GM12865 (cell line): ENCODE measurements at places on chromosomes 5 and 9.
A peak's percentile ranks its signal among the peaks of the same experiment; 100 is the strongest.

DNA sequence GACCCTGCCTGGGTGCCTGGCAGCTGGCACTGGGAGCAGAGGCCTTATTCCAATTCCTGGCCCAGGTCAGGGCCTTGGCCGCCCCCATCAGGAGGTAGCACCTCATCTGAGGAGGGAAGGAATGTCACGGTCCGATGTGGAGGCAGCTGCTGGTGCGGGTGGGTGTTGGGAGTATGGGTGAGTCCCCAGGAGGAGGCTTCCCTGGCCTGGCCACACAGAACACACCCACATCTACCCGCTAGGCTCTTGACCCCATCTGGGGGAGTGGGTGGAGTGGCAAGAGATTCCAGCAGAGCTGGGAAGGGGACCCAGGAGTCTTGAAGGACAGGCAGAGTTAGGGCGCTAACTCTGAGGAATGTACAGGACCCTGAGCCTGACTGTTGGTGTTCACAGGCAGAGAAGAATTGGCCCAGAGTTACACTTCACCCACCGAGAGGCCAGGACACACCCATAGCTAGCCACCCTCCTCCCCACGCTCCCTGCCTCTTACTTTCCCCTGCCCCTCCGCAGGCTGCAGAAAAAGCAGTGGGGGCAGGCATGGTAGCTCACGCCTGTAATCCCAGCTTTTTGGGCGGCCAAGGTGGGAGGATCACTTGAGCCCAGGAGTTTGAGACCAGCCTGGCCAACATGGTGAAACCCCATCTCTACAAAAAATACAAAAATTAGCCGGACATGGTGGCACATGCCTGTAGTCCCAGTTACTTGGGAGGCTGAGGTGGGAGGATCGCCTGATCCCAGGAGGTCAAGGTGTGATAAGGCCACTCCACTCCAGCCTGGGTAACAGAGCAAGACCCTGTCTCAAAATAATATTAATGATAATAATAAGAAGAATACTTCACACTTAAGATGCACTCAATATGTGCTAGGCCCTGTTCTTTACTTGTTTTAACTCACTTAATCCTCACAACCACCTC, 6.0 kb downstream of the OLFML2A start:
- no peak for DNase-seq

DNA sequence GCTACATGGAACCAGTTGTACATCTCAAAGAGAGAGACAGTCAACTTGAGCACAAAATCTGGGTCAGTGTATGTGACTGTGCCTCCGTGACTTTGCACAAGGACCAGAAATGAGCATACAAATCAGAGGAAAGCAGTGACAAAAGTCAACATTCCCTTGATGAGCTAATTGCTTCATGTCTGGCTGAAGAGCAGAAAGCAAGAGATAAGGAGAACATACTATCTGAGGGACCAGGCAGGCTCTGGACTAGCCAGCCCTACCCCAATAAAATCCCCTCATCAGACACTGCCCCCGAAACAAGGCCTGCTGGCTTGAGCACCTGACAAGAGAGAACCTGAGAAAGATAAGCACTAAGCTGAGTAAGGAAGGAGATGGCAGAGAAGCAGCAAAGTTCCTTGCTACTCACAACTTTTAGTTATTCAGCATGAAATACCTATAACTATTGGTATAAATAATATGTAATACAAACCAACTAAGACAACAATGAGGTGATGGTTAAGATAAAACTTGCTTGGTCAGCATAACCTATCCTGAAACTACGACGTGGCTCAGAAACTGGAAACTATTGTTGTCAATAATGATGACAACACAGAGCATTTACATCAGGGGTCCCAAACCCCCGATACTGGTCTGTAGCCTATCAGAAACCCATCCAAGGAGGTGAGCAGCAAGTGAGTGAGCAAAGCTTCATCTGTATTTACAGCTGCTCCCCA, 9.5 kb downstream of the SIL1 start:
- DNase-seq: no peak

DNA sequence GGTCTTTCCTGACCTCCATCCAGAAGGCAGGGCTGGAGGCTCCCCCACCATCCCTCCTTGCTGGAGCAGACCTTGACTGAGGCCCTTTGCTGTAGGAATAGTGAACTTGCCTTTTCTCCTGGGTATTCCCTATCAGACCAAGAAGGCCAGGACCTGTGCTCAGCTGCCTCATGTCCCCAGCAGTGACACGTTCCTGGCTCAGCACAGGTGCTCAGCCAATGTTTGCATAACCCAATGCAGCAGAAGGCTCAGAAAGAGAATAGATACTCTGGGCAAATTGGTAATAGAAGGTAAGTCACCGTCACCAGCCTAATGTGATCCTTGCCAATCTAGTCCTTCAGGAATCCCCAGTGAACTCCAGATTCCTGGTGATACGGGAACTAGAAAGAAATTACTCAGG, 96.4 kb downstream of the ACTL7B start:
- no peak for DNase-seq

GRCh38 chr5:50606179-50606578, 60.3 kb upstream of the PARP8 start:
- peak; percentile 2 for DNase-seq

GRCh38 chr5:6373081-6373846, 5.1 kb downstream of the MED10 start:
- DNase-seq: no peak

DNA sequence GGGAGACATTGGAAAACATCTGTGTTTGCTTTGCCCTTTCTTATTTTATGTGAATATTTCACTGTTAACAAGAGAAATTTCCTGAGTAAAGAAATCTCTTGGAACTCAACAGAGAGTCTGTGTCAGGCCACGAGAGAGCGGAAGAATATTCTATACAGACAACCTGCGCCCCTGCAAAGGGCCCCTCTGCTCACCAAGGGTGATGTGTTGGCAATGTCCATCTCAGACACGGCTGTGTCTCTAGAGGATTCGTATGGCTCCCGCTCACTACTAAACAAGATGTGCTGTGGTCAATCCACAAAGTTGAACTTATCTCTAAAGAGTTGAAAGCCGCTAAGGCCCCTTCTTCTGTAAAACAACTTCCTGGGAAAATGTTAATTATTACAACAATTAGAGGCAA, 241.0 kb upstream of the IRX1 start:
- DNase-seq: no peak

DNA sequence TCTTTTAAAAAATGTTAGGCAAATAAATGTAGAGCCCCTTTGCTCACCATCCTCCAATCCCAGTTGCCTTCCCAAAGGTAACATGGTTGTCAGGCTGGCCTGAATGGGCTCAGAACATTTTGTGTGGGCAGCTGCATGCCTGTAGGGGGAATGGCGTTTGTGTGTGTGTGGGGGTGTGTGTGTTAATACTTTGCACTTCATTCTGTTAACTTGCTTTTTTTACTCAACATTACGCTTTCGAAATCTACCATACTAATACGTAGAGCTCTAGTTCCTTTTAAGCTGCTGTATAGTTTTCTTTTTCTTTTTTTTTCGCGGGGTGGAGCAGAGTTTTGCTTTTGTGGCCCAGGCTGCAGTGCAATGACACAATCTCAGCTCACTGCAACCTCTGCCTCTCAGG, 14.0 kb downstream of the MYOZ3 start:
- DNase-seq: no peak

DNA sequence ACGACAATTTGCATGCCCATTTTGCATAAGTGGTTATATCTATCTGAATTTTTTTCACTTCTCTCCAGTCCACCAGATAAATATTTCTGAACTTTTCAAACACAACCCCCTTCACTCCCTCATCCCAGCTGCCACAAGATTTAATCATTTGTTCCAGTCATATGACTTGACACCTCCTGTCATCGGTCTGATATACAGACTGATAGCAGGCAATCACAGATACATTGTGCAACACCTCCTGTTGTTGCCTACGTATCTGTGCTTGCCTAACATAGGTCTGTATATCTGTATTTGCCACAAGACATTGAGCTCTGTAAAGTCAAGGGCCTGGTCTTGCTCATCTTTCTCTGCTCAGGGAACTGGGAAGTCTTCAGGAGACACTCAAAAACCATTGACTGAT, 65.6 kb downstream of the GNA14 start:
- no peak for DNase-seq

DNA sequence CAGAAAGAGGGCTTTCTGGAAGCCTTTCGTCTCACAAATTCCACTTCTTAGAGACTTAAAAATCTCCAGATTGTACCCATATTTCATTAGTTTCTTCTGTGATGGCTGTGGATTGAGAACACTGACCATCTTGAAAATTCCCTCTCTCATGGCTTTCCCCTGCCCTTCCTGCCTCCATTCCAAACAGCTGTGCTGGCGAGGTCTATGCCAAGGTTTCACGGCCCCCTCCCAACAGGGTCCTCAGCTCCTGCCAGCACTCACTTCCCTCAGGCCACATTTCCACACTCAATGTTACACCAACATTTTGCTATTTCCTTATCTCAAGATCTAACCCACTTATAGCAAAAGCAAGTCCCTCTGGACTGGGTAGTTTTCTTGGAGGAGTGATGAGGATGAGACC, 40.3 kb upstream of the EQTN start:
- DNase-seq: no peak

- no peak for DNase-seq
These were observed 238.4 kb downstream of the TRPM3 start for GRCh38 chr9:70883056-70883455.

DNA sequence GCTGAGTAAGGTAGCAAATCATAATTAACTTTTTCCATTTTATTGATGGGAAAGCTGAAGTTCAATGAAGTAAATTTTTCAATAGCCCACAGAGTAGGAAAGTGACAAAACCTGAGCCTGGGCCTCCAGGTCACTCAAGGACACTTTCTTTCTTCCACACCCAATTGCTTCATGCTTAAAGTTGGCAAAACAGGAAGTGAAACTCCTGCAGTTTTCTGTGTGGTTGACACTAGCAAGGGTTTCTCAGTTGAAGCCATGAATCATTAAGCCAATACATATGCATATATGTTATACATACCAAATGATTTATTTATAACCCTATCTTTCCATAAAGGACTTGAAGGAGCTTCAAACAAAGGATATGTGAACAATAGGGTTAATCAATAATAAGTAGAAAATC, 13.9 kb downstream of the TLR4 start:
- peak; percentile 73 for DNase-seq

GRCh38 chr5:38410304-38410990, 146.0 kb downstream of the LIFR start:
- no peak for DNase-seq

GRCh38 chr5:172722327-172722815, 48.6 kb downstream of the DUSP1 start:
- no peak for DNase-seq

DNA sequence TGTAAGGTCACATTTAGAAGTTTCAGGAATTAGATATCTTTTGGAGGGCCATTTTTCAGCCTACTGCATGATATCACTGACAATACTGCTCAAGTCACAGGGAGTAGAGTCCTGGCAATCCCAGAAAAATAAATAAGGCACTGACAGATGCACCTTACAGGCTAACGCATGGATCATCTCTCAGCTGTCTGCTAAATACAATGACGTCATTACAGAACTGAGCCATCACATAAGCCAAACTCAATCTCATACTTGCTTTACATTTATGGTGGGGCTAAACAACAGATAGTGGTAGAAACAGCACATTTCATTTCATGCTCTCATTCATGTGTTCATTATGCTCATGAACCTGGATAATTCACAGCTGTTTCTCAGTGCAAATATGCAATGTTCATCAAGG, 243.7 kb downstream of the SEMA5A start:
- DNase-seq: no peak

DNA sequence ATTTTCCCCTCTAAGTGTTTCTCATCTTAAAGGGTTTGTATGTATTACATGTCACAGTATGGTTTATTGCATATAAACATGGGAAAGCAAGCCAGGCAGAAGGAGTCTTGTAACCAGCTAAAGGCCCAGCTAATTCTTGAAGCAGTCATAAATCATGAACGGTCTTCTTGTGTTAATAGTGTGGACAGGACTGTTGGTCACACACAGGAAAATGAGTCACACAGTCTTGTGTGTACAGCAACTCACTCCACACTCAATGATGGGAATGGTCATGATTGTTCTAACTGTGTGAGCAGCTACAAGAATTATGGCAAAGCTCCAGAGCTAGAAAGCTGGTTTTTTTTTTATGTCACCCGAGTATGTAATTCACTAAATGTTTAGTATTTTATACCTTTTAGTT, 123.9 kb downstream of the GHR start:
- no peak for DNase-seq

DNA sequence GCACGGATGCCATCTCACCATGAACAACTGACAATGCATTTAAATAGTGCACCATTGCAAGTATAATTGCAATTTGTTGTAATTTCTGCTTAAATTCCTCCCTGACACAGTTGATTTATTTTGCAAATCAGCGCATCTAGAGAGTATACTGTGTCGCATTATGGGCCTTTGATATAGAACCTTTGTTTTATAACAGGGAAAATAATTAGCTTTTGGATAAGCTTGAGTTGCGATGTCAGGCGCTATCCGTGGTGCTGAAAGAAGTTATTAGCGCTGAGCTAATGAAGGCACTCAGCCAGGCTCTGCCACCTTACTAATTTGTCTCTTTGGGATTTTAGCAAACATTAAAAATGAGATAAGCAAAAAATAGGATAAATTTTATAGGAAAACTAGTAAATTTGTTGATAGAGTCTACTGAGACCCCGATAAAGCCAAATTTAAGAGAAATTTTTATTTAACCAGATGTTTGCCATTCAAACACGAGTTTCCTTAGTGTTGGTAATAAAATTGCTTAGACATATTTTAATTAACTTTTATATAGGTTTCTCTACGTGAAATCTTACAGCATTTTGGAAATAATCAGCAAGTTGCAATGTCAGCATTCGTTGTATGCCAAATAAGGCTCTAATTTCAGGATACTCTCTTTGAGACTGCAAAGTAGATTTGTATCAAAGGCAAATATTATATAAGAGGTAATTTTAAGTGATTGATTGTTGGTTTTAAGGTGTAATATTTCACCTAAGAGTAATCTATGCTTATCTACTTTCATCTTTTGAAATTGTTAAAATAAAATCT, 355.5 kb downstream of the TLR4 start:
- peak; percentile 31 for DNase-seq

GRCh38 chr5:93793159-93793781, 51.9 kb upstream of the POU5F2 start:
- DNase-seq: no peak
